SK-N-SH treated with all-trans-retinoic acid at 6 μM for 48 hours (cell line): ENCODE measurements at places on chromosomes 7 and 10.

DNA sequence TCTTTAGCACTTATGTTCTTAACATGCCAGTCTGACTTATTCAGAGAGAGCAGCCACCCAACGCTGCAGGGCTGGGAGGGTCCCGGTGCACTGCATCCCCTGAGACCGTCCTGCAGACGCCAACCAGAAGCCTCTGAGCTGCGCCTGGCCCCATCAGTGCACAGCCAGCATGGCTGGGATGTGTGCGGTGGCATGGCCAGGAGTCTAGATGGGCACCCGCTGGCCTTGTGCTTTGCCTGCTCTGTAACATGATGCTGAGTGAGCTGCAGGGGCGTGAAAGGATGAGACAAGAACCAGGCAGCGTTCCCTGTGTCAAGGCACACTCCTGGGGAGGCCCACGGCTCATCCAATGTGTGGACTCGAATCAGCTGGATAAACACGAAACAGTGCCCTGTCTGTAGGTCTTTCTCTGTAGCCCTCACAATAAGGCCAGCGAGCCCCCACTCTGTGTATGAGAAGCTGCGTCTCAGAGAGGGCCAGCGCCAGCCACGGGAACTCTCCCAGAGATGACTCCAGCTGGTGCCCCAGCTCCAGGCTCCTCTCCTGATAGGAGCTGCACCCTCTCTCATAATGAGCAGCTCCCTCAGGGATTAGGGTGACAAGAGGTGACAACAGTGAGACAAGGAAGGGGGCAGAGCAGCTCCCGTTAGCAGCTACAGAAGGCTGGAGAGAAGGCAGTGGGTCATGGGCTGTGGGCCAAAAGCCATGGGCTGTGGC, 96.8 kb downstream of the TNS3 start:
- ATAC-seq, result peak; percentile 10

DNA sequence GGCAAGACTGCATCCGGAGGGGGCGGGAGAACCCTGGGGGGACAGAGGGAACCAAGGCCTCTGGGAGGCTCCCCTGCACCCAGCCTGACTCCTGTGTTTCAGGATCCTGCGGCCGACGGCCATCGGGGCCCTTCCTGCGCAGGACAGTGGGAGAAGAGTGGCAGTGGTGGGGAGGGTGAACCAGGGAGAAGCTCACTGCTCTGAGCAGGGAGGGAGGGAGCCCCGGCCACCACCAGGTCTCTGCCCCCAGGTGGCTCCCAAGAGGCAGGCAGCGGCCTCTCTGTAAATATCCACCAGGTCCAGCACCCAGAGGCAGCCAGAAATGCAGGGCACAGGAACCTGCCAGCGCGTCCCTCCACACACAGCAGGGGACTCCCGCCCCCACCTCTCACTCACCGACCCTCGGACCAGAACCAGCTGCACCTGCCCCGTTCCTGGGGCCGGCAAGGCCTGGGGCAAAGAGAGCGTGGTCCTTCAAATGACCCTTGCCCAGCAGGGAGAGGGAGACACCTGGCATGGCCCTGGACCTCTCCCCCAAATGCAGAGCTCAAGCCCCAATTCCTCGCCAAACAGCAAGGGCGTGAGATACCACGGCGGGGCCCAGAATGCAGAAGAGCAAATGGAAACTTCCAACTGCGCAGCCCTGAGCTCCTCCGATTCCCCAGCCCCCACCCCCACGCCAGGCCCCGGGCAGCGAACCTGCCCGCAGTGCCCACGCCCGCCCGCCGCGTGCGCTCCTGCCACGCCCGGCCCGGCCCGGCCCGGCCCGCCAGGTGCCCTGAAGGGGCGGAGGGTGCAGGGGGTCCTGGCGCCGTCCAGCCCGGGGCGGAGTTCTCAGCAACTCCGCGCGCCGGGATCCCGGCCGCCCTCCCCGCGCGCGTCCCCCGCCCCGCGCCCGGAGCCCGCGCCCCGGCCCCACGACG, 805 bp downstream of the RASGEF1A start:
- peak; percentile 59 for ATAC-seq

DNA sequence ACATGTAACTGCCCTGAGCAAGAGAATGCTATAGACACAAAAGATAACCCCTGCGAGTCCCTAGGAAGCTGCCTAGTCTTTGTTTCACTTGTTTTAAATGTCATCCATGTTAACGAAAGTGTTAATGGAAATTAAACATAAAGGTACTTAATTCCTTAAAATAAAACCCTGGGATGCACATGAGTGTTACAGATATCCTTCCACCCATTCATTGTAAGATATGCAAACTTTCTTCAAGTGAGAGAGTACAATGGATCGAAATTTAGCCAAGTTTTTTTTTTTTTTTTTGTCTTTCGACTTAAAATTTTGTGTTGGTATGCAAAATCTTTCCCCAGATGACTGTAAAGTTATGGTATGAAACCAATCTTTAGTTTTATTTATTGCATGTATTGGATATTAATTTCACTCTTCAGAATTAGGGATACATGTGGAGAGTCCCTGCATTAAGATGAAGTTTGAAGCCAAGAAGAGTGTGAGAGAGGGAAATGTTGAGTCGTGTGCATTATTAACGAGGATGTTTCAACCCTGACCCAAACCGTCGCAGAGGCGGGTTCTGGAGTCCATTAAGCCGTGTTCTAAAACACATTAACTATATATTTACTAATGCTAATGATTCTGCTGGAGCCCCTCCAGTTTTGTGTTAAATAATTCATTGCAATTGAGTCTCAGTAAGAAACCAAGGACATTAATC, 1.6 kb downstream of the CDK14 start:
- no peak; the same call in 2 of the 3 replicates for ATAC-seq

DNA sequence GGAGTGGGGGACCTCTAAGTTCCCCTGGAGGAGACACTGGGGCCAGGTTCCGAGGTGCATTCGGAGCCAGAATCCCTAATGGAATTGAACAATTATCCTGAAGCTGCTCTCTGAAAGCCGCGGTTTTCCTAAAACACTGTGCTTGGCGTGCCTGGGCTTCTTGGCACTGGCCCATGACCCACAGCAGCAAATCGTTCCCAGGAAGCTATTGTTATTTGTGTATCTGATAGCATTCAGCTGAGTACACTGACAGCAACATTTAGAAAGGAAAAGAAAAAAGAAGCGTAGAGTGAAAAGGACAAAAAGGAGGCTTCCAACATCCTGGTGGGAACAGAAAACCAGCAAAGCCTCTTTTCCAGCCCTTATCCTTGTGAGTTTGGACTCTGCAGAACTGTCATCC, 339.8 kb downstream of the FRMD4A start:
- peak; percentile 66 for ATAC-seq

DNA sequence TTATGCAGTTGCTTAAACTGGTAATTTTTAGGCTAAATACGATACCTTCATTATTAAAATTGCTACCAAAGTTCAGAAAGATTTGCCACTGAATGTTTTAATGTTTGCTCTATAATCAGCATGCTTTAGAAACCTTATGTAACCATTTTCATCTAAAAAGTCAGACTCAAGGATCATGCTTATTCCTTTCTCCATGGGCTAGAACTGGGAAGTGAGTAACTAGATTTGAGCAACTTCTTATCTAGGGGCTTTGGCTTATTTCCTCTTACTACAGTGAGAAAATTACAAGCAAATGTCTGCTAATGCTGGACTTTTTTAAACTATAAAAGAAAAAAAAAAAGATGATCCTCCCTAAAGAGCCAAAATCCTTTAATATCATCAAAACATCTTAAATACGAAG, 215.9 kb downstream of the CRPPA start:
- no peak for ATAC-seq

DNA sequence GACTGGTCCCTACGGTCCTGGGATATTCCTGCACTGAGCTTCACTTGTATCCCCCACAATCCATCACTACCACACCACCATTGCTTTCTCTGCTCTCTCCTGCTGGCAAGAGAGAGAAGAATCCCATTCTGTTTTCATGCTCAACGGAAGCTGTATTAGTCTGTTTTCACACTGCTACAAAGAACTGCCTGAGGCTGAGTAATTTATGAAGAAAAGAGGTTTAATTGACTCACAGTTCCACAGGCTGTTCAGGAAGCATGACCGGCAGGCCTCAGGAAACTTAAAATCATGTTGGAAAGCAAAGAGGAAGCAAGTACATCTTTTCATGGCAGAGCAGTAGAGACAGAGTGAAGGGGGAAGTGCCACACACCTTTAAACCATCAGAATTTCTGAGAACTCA, 260.4 kb upstream of the LYZL1 start:
- ATAC-seq, result no peak

DNA sequence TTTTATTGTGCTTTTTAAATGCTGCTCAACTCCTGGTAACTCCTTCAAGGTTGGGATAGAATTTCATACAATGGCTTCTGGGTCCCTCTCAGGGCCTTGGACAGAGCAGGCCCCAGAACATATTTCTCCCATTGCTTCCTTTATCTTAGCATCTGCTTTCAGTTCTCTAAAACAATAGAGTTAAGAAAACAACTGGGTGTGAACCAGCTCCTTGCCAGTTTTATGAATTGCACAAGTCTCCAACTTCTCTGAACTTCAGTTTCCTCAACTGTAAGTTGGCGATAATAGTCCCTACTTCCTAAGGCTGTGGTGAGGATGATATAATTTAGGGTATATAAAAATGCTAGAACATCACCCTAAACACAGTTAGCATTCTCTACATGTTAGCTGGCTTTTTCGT, 77.0 kb upstream of the INHBA start:
- no peak for ATAC-seq

GRCh38 chr7:139696552-139696951, 81.2 kb downstream of the HIPK2 start:
- no peak for ATAC-seq
